Stimulated activated CD4-positive, alpha-beta T cell treated with anti-CD3 and anti-CD28 coated beads, Interleukin-1b, Interleukin-23, amount 100 ng/mL, for 1 hour (primary cell): ENCODE measurements at places on chromosomes 5 and 9.

DNA sequence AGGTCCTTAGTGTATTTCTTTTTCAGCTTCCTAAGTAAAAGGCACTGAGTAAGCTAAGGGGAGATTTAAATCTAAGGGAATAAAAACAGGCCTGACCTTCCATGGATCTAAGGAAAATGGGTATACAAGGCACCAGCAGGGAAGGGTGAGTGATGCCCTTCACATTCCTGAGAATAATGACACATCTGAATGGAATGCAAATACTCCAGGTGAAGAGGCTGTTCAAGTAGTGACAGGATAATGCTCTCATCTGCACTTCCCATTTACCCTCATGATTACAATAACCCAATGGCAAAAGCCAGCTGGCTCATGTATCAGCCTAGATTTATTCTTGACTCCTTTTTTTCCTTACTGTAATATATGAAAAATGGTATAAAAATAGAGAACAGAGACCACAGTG is 216.2 kb upstream of the ACTBL2 start:
- no peak for DNase-seq

DNA sequence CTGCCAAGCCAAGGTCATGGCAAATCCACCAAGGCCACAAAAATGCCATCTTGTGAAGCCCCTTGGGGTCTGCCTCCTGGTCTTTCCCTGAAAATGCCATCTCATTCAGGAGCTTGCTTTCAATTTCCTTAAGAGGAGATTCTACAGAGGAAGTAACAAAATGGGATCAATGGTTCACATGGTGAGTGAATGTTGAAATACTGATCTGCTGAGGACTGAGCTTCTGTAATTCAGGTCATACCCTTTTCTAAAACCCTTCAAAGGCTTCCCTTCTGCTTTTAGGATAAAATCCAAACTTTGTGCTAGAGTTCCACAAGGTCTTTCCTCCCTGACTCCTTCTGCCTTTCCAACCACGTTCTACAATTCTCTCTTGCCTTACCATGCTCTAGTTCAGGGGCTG is 24.7 kb upstream of the NR3C1 start:
- no peak for DNase-seq

- DNase-seq: no peak
These were observed 14.4 kb downstream of the SIT1 start for GRCh38 chr9:35636135-35636876.

- DNase-seq: no peak
These were observed 66.4 kb upstream of the SLC44A1 start for GRCh38 chr9:105178076-105178475.

GRCh38 chr9:131179561-131180219 is 54.3 kb downstream of the NUP214 start:
- no peak for DNase-seq

DNA sequence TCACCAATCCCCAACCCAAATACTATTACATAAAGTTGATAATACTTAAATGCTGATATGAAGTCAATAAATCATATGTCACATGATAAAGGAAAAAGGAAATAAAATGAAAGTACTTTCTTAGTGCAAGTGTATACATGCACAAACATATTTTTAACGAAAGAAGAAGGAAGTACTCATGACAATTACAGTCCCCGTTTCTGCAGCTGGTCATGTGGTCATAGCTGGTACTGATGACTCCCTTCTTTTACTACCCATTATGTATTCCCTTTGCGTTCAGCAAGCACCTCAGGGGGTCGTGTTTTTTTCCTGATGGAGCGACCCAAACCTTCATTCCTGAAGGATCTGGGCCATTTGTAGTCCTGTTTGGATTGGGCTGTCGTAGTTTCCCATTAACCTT is 27.3 kb downstream of the CENPP start:
- no peak for DNase-seq
